ENCODE measurements at places on chromosomes 7 and 10.

DNA sequence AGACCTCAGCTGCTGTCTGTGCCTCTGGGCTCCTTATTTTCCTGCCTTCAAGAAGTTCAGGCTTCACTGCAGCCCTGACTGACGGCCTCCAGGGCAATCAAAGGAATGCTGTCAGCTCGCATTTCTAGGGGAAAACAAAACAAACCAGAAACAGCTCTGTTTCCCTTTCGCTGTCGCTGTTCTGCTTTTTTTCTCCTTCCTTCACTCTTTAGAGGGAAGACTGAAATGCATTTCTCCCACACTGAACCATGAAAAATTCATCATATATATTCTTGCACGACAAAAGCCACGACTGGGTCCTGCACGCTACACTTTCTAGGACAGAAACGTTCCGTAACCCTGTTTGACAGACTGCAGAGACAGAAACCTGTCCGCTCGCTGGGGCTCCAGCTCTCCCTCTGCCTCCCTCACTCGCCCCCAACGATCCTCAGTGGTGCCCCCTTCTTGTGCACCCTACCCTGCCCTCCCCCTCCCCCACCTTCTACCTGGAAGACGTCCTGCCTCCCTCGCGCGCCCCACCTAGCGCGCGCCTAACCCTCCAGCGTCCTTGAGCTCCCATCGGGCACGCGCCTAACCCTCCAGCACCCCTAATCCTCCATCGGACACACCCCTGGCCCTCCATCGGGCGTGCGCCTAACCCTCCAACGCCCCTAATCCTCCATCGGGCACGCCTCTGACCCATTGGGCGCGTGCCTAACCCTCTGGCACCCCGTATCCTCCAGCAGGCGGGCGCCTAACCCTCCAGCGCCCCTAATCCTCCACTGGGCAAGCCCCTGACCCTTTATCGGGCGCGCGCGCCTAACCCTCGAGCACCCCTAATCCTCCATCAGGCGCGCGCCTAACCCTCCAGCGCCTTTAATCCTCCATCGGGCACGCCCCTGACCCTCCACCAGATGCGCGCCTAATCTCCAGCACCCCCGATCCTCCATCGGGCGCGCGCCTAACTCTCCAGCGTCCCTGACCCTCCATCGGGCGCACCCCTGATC is 37.1 kb downstream of the SVOPL start:
- no peak for DNase-seq

- no peak for DNase-seq
Measured at GRCh38 chr7:47525066-47525623, 56.8 kb downstream of the TNS3 start.

DNA sequence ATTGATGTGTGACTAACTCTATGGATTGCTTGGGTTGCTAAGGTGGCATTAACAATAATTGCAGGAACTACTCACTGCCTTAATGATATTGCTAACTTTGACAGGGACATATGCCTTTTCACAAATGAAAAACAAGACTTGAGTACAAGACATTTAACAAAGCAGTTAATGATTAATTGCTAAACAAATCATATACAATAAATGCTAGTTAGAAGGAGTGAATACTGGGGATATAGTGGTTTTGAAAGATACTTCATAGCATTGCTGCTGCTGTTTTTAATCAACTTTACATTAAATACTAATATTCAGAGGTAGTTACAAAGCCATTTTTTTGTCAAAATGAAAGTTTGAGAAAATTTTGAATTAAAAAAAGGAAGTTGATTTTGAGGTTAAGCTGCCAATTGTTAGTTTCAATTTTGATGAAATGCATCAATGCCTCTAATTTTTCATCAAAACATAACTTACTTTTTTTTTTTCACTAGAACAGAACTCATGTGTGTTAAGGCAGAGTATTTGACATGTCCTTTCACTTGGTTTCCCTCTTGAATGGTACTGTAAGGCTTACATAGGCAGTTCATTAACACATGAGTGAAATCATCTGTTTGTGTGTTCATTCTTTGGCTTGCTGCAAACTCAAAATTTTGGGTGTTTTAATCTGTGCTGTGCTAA is 106.2 kb upstream of the SEMA3D start:
- DNase-seq: no peak

DNA sequence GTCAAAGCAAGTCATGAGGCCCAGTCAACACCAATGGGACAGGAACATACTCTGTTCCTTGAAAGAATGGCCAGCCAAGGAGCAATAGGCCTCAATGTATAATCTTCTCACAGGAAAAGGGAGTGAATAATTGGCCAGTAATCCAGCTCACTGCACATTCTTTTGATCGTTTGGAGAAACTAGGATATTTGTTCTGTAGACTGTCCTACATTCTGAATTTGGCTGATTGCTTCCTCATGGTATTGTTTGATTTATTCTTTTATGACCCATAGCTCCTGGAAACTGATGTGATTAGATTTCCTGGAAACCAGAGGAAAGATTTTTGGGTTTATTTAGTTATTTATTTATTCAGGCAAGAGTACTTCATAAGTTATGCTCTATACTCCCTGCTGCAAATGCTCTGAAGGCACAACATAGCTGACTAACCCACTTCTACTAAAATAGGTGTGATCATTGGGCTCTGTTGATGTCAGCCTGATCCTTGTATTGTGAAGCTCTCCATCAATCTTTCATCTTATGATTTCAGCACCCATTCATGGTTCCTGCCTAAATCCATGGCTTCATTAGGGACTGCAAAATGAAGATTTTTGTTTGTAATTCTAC is 745.2 kb downstream of the SUGCT start:
- no peak for DNase-seq

GRCh38 chr7:156466272-156466671 is 174.3 kb upstream of the RNF32 start:
- no peak for DNase-seq

GRCh38 chr10:108515821-108516220 is 1351.3 kb upstream of the SORCS1 start:
- no peak for DNase-seq

DNA sequence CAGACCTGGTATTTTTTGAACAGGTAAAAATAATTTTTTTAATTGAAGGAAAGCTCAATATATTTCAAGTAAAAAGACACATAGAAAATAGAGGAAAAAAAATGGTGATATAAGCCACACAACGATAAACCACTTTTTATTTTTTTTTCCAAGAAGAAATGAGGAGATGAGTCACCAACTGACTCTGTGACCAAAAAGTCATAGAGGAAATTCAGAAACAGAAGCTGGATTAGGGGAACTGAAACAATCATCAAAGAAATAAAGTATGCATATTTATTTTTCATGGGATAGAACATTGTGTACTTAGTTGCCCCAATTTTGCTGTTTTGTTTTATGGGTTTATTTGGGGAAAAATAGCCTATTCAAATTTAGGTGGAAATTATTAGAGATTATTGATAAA is 176.8 kb upstream of the AGR3 start:
- no peak for DNase-seq
